NCI-H2171 treated with DMSO at 0.1 percent for 48 hours (cell line): ENCODE measurements at places on chromosomes 1 and 21.

DNA sequence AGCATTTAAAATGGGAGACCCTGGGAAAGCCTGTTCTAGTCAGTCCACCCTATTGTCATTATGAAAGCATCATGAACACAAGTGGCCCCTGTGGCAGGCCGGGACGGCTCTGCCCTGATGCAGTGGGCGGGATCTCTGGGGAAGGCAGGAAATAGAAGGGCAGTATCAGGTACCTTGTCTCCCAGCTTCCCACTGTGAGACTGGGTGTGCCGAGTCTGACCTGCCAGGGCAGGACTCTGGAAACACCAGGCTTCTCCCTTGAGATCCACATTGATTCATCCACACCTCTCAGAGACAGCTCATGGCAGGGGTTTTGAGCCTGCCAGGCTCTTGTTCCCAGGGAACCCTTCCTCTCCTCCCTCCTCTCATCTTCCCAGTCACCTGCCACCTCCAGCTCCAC is 24.5 kb upstream of the GNPAT start:
- peak; percentile 4 for DNase-seq

DNA sequence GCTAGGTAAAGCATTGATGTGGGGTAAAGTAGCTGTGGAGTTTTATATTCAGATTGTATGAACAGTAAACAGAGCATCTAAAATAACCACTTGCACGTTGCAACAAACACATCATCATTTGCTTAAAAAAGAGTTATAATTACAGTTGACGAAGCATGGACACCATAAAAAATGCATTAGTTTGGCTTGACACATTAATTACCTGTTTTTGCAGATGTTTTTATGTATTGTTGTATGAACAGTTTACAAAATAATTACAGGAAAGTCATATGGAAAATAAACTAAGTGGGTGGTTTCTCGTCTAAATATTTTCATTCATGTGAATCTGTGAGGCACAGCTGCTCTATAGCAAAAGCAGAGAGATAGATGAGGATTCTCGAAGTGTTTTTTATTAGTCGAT is 108.3 kb downstream of the RPS6KC1 start:
- no peak for DNase-seq

DNA sequence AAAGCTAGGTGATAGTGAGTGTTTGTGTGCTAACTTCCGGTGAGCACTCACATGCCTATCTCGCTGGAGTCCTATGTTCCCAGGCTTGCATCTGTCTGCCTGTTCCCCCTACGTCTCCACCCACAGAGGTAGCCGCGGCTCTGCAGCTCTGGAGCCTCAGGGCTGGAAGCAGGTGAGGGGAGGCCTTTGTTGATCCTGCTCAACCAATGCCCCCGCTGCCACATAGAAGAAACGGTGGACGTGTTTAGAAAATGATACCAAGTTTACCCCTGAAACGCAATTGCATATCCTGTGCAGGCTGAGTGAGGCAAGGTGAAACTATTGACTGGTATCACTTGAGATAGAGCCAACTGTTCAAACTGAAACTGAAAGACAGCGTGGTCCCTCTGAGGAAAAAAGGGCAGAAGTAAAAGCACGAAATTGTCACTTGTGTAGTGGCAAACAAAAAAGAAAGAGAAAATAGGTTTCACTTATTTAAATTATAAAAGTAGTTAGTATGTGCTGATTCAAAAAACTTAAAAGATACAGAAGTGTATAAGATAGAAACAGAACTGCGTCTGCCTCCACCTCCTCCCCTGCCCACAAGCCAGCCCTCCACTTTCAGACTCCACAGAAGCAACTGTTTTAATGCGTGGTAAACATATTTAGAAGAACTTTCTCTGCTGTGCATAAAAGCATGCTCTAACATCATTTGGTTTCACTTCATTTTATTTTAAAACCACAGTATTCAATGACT is 38.6 kb upstream of the ETS2 start:
- DNase-seq: no peak

- no peak for DNase-seq
These were observed 48.2 kb downstream of the SLX9 start for GRCh38 chr21:44987886-44988606.

DNA sequence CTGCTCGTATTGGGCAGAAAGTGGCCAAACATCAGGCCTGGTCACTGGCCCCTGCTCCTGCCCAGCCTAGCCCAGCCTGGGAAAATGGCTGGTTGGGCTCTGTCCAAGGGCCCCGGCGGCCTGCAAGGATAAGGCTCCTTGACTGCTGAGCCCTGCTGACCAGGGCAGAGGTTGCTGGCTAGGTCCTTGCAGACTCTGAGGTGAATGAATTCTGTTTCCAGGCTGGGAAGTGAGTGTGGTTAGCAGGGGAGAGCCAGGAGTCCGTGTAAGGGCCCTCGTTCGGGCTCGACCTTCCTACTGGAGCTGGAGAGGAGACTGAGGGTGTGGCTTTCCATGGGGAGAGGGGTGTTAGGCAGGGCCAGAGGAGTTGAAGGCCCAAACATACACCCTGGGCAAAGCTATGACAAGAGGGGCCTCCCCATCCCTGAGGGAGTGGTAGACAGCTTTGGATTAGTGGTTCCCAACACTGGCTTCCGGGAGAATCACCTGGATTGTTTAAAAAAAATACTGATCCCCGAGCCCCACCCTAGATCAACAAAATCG is 20.6 kb downstream of the CSF1 start:
- DNase-seq: no peak

DNA sequence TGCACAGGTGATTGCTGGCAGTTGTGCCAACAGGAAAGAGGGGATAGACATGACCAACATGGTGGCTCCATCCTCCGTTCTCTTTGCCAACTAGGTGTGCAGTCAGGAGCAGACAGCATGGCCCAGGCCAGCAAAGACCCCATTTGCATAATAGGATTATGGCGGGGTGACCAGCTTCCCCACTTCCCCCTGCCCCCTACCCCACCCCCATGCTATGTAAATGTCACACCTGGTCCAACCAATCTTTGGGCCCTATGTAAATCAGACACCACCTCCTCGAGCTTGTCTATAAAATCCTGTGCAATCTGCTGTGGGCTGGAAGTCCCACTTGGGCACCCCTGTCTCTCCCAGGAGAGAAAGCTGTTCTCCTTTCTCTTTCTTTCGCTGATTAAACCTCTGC is 146.0 kb downstream of the SLC30A10 start:
- DNase-seq: peak; percentile 17

DNA sequence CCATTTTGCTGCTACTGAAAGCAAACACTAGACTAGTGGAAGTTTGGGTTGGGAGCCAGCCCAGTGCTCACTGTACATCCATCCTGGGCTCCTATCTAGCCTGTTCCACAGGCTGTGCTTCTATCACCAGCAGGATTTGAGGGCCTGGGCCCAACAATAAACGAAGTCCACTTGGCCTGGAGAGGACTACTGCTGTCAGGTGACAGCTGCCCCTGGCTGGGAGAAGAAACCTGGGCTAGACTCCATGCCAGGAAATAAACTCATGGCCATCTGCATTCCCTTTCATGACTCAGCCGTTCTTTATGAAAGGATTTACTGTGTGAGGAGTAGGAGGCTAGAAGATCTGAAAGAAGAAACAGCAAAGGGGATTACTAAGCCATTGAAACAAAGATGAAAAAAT is 35.5 kb downstream of the COLGALT2 start:
- DNase-seq: no peak

- no peak for DNase-seq
These were observed 129.9 kb upstream of the NEGR1 start for GRCh38 chr1:72412286-72412685.
